ENCODE measurements at places on chromosomes 11 and 22. TPM values are rescaled to one million over a fixed set of nuclear protein-coding genes. Genes with fewer than 3 reads are reported as not detected.

The ENTHD1 gene
- 0.35 TPM for total RNA-seq

The RFPL1 gene
- total RNA-seq = not detected

The CCDC88B gene
- total RNA-seq = 101 TPM

The BEST1 gene
- 0.09 TPM for total RNA-seq

The LYVE1 gene
- total RNA-seq = not detected

The OR5B21 gene
- total RNA-seq = 0.42 TPM

The DDI1 gene
- total RNA-seq = not detected

The SNX32 gene
- total RNA-seq = 2.0 TPM

The CYB5R2 gene
- total RNA-seq = 0.80 TPM

The OR6A2 gene
- not detected for total RNA-seq

The DDTL gene
- total RNA-seq = not detected

The APOL3 gene
- 43.1 TPM for total RNA-seq

The DBX1 gene
- not detected for total RNA-seq

The MS4A13 gene
- not detected for total RNA-seq

The PRR33 gene
- not detected for total RNA-seq

Data from CD8-positive, alpha-beta memory T cell (primary cell).